ENCODE measurements at places on chromosomes 2 and 18. TPM values are rescaled to one million over a fixed set of nuclear protein-coding genes. Genes with fewer than 3 reads are reported as not detected.

- H3K4me3 ChIP-seq: no peak overlapping the region
- H3K4me1 ChIP-seq: no peaks in the 10 kb centered on the region
- DNase-seq: no peak
- no peak overlapping the region for H3K27ac ChIP-seq
- no peaks in the 10 kb centered on the region for H3K36me3 ChIP-seq
Observed at GRCh38 chr2:113060796-113061195, 1.8 kb downstream of the IL36RN start.

GRCh38 chr2:140491876-140492275 is 1638.9 kb downstream of the LRP1B start:
- H3K4me3 ChIP-seq: no peak overlapping the region
- no peaks in the 10 kb centered on the region for H3K4me1 ChIP-seq
- no peaks in the 10 kb centered on the region for H3K36me3 ChIP-seq
- no peak overlapping the region for H3K27ac ChIP-seq

GRCh38 chr2:11598228-11598731 is 64.4 kb downstream of the GREB1 start:
- H3K4me3 ChIP-seq: no peak overlapping the region
- no peaks in the 10 kb centered on the region for H3K27me3 ChIP-seq
- H3K36me3 ChIP-seq: no peaks in the 10 kb centered on the region
- H3K4me1 ChIP-seq: no peaks in the 10 kb centered on the region
- no peak overlapping the region for H3K27ac ChIP-seq
- DNase-seq: peak; percentile 14

- DNase-seq: no peak
- no peak overlapping the region for H3K4me3 ChIP-seq
- H3K4me1 ChIP-seq: no peaks in the 10 kb centered on the region
Observed at GRCh38 chr2:113848758-113849415, 41.0 kb upstream of the ACTR3 start.

GRCh38 chr2:113324684-113325160 is 46.0 kb upstream of the PAX8 start:
- no peaks in the 10 kb centered on the region for H3K36me3 ChIP-seq
- no peaks in the 10 kb centered on the region for H3K27me3 ChIP-seq
- H3K4me3 ChIP-seq: peak overlapping the region; percentile 10
- H3K4me1 ChIP-seq: peaks cover 23% of the 10 kb centered on the region
- H3K27ac ChIP-seq: peak overlapping the region; percentile 78

DNA sequence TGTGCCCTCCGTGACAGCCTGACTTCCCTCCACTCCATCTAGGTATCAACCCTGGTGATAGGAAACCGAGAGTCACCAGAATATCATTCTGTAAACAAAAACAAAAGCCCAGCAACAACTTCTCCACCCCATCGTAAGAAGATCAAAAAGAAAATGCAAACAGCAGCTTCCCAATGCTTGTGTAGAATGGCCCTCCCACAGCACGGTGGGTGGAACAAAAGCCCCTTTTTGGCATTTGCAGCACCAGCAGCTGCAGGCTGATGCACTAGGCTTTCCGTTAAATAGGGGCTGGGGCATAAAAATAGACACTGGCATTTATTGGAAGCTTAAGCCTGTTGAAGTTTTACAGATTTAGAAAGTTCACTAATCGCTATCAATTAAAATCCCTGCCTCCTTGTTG is 513.0 kb downstream of the GALR1 start:
- H3K27ac ChIP-seq: no peak overlapping the region
- H3K27me3 ChIP-seq: peaks cover 27% of the 10 kb centered on the region
- no peaks in the 10 kb centered on the region for H3K36me3 ChIP-seq
- no peaks in the 10 kb centered on the region for H3K4me1 ChIP-seq
- no peak for DNase-seq
- no peak overlapping the region for H3K4me3 ChIP-seq

DNA sequence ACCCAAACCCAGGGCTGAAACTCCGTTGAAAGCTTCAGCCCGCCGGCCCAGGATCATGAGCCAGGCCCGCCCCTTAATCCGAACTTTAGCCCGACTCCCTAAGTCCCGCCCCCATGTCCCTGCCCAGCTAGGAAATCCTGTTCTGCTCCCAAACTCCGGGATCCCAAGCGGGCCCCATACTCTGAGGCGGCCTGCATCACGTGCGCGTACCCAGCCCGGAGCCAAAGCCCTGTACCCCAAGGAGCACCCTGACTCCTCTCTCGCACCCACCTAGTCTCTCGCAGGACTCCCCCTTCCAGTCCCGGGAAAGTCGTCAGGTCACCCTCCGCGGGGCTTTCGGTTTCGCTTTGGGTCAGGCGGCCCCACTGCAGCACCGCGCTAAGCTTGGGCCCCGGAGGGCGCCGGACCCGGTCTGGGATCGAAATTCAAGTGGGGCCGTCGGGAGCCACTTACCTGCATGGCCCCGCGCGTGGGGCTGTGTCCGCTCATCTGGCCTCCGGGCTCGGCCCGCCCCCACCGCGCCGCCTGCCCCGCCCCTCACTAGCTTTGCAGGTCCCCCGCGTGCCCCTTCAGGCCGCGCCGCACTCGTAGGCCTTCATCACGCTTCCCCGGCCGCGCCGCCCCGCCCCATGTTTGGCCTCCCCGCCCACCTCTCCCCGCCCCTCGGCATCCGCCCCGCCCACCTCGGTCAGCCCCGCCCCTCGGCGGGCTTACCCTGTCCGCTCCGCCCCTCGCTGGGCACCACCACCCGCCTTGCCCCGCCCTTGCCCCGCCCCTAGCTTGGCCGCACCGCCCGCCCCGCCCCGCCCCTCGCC is at the start of gene DNPEP:
DNPEP (minus strand) TSS at position 607 of the 815 bp plus-strand sequence; CDS start at position 489, 118 bp downstream.
- peak within 1 kb of the TSS; percentile 82 for H3K4me3 ChIP-seq
- H3K4me1 ChIP-seq: no peaks in the 10 kb centered on the region
- no peaks in the 10 kb centered on the region for H3K27me3 ChIP-seq
- H3K27ac ChIP-seq: peak within 1 kb of the TSS; percentile 97

GRCh38 chr18:2897448-2898185 is 50.8 kb downstream of the EMILIN2 start:
- peak; percentile 20 for DNase-seq
- no peaks in the 10 kb centered on the region for H3K36me3 ChIP-seq
- H3K27ac ChIP-seq: no peak overlapping the region
- no peak overlapping the region for H3K4me3 ChIP-seq
- no peaks in the 10 kb centered on the region for H3K27me3 ChIP-seq

- H3K4me1 ChIP-seq: no peaks in the 10 kb centered on the region
- H3K4me3 ChIP-seq: no peak overlapping the region
- no peak for DNase-seq
Observed at GRCh38 chr2:223697316-223697891, 95.2 kb upstream of the SCG2 start.

- no peak for DNase-seq
- no peaks in the 10 kb centered on the region for H3K4me1 ChIP-seq
- H3K27me3 ChIP-seq: no peaks in the 10 kb centered on the region
- H3K27ac ChIP-seq: peak overlapping the region; percentile 42
- H3K36me3 ChIP-seq: no peaks in the 10 kb centered on the region
Observed at GRCh38 chr2:236787885-236788284, 218.3 kb downstream of the ACKR3 start.

DNA sequence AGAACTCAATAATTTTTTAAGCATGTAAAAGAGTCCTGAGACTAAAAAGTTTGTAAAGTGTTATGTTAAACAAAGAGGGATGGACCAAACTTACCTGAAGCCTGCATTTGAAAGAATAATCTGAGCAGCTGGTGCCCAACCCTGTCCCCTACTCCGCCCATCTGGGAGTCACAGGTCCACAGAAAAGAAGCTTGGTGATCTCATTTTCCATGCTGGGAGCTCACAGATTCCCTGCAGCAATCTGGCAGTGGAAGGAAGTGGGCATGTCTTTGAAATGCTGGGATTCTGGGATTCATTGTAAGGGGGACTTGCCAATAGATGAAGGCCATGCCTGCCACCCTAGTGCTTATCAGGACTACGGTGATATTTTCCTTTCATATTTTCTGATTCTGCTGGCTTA is 17.9 kb downstream of the CDH2 start:
- H3K36me3 ChIP-seq: no peaks in the 10 kb centered on the region
- no peak overlapping the region for H3K27ac ChIP-seq
- no peaks in the 10 kb centered on the region for H3K4me1 ChIP-seq
- peaks cover 4% of the 10 kb centered on the region for H3K27me3 ChIP-seq
- DNase-seq: no peak

- no peak overlapping the region for H3K4me3 ChIP-seq
- DNase-seq: no peak
- no peak overlapping the region for H3K27ac ChIP-seq
- no peaks in the 10 kb centered on the region for H3K4me1 ChIP-seq
Observed at GRCh38 chr2:221997100-221997499, 301.7 kb downstream of the PAX3 start.

- H3K36me3 ChIP-seq: peaks cover 13% of the 10 kb centered on the region
- no peaks in the 10 kb centered on the region for H3K4me1 ChIP-seq
- peak; percentile 38 for DNase-seq
- no peak overlapping the region for H3K4me3 ChIP-seq
Observed at GRCh38 chr18:12008842-12009580, 27.7 kb downstream of the IMPA2 start.

GRCh38 chr2:183606718-183607085 is 482.5 kb downstream of the NUP35 start:
- H3K27me3 ChIP-seq: no peaks in the 10 kb centered on the region
- no peak overlapping the region for H3K4me3 ChIP-seq
- no peaks in the 10 kb centered on the region for H3K4me1 ChIP-seq

- H3K4me3 ChIP-seq: no peak overlapping the region
- DNase-seq: no peak
- no peaks in the 10 kb centered on the region for H3K27me3 ChIP-seq
Observed at GRCh38 chr2:88307817-88308216, 137.7 kb downstream of the THNSL2 start.

- DNase-seq: no peak
- H3K36me3 ChIP-seq: no peaks in the 10 kb centered on the region
- H3K27me3 ChIP-seq: no peaks in the 10 kb centered on the region
- H3K27ac ChIP-seq: no peak overlapping the region
Observed at GRCh38 chr2:144554492-144555210, 34.7 kb upstream of the ZEB2 start.

DNA sequence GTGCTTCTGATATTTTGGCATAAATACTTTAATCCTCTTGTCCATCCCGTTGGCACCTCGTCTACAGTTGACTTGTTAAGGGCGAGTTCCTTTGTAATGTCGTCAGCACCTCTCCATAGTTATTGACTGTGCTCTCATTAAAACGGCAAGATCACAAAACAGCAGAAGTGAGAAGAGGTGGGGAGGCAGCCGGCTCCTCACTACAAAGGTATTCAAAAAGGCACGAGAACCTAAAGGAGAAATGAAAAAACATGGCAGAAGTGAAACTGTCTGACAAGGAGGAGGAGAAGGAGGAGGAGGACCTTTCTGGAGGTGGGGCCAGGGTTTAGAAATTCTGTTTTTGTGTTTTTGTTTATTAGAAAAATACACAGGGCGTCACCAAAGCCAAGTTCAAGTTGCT is 235.6 kb downstream of the BCL11A start:
- H3K27me3 ChIP-seq: no peaks in the 10 kb centered on the region
- DNase-seq: no peak
- no peak overlapping the region for H3K4me3 ChIP-seq
- H3K27ac ChIP-seq: no peak overlapping the region
- no peaks in the 10 kb centered on the region for H3K36me3 ChIP-seq

DNA sequence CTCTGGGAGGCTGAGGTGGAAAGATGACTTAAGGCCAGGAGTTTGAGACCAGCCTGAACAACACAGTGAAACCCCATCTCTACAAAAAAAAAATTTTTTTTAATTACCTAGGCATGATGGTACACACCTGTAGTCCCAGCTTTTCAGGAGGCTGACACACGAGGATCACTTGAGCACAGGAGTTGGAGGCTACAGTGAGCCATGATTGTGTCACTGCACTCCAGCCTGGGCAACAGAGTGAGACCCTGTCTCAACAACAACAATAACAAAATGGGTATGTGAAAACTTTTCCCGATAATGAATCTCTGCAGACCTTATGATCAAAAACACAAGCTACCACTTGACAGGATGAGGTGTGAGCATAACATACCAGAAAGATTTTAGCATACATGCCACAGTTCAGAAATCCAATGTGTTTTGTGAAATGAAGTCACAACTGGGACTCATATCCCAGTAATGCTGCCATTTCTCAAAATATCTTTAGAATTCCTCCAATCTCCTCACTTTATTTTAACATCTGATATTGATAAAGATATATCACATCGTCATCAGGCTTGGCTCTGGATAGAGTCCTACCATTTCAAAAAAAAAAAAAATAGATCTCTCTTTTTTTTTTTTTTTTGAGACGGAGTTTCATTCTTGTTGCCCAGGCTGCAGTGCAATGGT is 74.0 kb upstream of the PELI1 start:
- no peaks in the 10 kb centered on the region for H3K36me3 ChIP-seq
- no peak for DNase-seq
- H3K27ac ChIP-seq: no peak overlapping the region
- H3K4me1 ChIP-seq: no peaks in the 10 kb centered on the region

DNA sequence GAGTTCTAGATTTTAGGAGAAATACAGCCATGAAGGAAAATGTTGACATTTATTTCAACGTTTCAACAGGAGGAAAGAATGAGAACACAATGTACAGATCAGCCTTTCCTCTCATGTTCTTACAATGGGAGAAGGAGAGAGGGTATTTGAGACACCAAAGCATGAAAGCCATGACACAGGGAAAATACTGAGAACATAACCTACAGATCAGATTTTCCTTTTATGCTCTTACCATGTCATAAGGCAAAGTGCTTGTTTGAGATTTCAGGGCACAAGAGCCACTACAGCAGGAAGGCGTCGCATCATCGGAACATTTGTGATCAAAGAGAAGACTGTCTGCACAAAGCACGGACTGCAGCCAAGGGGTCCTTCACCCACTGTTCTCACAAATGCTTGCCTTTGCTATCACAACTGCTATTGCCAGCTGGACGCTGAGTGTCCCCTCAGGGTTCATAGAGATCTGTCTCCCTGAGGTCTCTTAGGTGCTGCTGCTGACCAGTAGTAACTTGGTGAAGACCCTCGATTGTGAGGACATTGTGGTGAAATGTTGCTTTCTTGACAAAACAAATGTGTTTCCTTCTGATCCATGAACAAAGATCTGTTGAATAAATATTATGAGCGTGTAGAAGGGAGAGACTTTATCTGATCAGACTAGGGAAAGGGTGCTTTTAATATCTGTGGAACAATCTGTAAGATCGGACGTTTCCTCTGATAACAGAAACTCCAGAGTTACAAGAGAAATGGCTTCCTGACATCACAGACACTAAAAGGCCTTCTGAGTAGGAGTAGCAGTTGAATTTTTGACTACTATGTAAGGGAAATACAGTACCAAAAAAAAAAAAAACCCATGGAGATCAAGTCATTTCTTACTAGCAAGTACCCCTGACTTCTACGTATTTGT is 6.4 kb upstream of the IL1RL1 start:
- DNase-seq: no peak
- H3K4me1 ChIP-seq: no peaks in the 10 kb centered on the region
- H3K27ac ChIP-seq: no peak overlapping the region
- no peaks in the 10 kb centered on the region for H3K27me3 ChIP-seq
- H3K4me3 ChIP-seq: no peak overlapping the region

KCNIP3 gene
- 12.0 TPM for total RNA-seq

TSGA10 gene
- total RNA-seq: 4.4 TPM

FBLN7 gene
- total RNA-seq: 1.1 TPM

RBBP8 gene
- 22.7 TPM for total RNA-seq

MDH1B gene
- total RNA-seq: 1.4 TPM

VWA3B gene
- total RNA-seq: 0.55 TPM

WNT10A gene
- not detected for total RNA-seq

SAG gene
- not detected for total RNA-seq

CSRNP3 gene
- total RNA-seq: 5.4 TPM

RESP18 gene
- total RNA-seq: not detected

CNDP2 gene
- 29.3 TPM for total RNA-seq

SLC11A1 gene
- 15.0 TPM for total RNA-seq
